ENCODE measurements at places on chromosomes 16 and 17. TPM values are rescaled to one million over a fixed set of nuclear protein-coding genes. Genes with fewer than 3 reads are reported as not detected.

DNA sequence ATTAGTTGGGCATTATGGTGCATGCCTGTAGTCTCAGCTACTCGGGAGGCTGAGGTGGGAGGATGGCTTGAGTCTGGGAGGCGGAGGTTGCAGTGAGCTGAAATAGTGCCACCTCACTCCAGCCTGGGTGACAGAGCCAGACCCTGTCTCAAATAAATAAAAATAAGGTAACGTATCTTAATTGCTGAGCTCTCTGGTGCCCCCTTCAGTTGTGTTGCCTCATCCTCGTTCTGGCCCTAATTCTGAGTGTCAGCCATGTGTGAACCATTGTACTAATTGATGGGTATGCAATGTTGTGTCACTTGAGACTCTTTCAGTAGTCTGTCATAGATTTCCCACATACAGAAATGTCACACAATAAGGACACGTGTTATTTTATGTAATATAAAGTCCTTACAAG lies 363.1 kb upstream of the RBFOX1 start:
- no peaks in the 10 kb centered on the region for H3K27me3 ChIP-seq
- no peaks in the 10 kb centered on the region for H3K4me1 ChIP-seq
- DNase-seq, result no peak
- no peaks in the 10 kb centered on the region for H3K36me3 ChIP-seq
- H3K4me3 ChIP-seq, result no peak overlapping the region
- H3K27ac ChIP-seq, result no peak overlapping the region

- peak overlapping the region; percentile 82 for H3K4me3 ChIP-seq
- peaks cover 12% of the 10 kb centered on the region for H3K4me1 ChIP-seq
- H3K27ac ChIP-seq, result peak overlapping the region; percentile 74
- H3K36me3 ChIP-seq, result no peaks in the 10 kb centered on the region
Measured at GRCh38 chr17:51372345-51373004, 112.1 kb downstream of the UTP18 start.

SHPK gene
- 7.9 TPM for total RNA-seq

DNA sequence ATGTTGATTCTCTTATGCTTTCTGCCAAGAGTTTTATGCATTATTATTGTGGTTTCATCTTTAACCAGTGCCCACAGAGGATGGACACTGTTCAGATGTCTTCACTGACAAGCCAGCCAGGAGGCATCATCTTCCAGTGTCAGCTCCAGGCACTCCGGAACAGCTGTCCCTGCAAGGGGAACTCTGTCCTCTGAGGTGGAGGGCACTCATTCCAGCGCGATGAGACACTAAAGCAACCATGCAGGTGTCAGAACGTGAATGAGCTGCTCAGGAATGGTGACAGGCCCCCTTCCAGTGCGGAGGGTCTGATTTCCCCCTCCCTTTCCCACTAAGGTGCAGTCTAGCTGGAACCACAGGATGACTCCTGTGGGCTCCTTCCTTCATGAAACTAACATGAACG lies 117.5 kb downstream of the NOG start:
- no peaks in the 10 kb centered on the region for H3K27me3 ChIP-seq
- DNase-seq, result no peak
- H3K36me3 ChIP-seq, result no peaks in the 10 kb centered on the region
- no peak overlapping the region for H3K27ac ChIP-seq
- peaks cover 20% of the 10 kb centered on the region for H3K4me1 ChIP-seq

- peak overlapping the region; percentile 93 for H3K27ac ChIP-seq
- peaks cover 8% of the 10 kb centered on the region for H3K27me3 ChIP-seq
- DNase-seq, result no peak
- H3K4me3 ChIP-seq, result peak overlapping the region; percentile 93
- peaks cover 27% of the 10 kb centered on the region for H3K36me3 ChIP-seq
Measured at GRCh38 chr16:29975134-29975538, 1.5 kb downstream of the TAOK2 start.

- H3K4me1 ChIP-seq, result peaks cover 11% of the 10 kb centered on the region
- H3K36me3 ChIP-seq, result peaks cover 6% of the 10 kb centered on the region
- no peak overlapping the region for H3K4me3 ChIP-seq
- no peaks in the 10 kb centered on the region for H3K27me3 ChIP-seq
Measured at GRCh38 chr17:58703137-58703915, 10.9 kb downstream of the RAD51C start.

Data from HFFc6 (cell line).